ENCODE measurements at places on chromosomes 5 and 9.

DNA sequence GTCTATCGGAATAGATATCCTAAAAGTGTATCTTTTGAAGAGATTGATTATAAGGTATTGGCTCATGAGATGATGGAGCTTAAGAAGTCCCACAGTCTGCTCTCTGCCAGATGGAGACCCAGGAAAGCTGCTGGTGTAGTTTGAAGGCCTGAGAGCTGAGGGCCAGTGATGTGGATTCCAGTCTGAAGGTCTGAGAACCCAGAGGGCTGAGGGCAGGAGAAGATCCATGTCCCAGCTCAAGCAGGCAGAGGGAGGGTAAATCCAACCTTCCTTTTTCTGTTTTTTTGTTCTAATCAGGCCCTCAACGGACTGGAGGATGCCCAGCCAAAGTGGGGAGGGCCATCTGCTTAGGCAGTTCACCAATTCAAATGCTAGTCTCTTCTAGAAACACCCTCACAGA lies 11.0 kb upstream of the ABL1 start:
- no peak for DNase-seq

DNA sequence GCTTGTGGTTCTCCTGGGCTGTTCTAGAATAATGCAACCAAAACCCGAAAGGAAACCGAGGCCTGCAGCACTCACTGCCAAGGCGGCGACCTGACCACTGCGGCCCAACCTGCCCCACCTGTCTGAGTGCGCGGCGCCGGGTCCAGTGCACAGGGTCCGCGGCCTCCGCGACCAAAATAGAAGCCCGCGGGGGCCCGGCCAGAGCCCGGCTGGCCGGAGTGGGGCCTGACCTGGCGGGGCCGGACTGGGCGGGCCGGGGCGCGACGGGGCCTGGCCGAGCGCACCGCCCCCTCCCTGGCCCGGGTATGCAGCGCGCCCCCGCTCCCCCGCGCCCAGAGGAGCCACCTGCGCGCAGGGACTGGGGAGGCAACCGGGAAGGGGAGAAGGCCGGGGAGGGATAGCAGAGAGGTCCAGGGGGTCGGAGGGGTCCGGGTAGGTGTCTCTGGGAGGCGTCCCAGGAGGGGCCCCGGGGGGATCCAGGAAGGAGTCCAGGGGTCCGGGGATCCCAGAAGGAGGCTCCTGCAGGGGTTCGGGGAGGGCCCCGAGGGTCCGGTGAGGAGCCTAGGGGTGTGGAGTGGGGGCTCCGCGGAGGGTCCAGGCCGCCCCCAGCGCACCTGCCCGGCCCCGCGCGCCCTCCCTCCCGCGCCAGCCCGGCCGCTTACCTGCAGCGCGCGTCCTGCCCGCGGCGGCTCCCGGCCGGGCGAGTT lies 503 bp downstream of the SEMA4D start:
- no peak for DNase-seq

DNA sequence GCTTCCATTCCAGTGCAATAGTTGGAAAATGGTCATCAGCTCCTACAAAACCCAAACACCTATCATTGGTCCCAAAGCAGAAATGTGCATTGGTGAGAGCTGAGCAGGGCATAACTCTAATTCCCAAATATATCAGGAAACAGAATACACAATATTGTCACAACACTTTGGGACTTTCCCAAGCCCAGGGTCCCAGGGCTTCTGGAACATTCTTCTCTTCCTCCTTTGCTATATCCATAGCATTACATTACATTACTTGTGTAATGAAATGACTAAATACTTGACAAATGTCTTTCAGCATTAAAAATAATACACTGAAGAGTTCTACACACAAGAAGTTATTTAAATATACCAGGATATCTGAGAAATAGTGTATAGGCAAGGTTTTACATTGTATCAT lies 45.6 kb downstream of the LIX1 start:
- DNase-seq: no peak

DNA sequence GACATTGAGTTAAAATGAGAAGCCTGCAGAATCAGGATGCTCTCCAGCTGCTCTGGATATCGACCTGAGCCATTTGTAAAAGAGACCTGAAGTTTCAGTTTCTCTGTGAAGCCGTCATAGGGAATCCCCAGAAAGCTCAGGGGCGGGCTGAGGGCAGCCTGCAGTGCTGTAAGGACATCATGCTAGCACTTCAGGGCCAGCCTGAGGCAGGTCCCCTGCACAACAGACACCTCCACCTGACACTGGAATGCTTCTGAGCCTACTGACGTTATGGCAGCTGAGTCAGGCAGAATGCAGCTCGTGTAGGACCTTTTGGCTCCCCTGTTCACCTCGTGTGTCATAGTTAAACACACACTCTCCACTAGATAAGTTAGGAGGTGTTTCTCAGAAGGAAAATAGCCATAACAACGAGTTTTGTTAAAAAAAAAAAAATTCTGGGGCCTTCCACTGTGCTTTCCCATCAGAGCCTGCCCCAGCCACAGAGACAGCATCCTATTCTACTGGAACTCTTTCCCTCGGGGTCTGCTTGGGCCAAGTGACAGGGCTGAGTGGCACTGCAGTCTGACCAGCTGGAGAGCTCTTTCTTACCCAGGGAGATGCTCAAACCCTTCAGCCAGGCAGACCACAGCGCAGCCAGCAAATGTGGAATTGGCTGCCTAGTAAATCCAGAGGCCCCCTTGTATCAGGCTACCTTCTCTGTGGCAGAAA lies 354.9 kb downstream of the DIRAS2 start:
- DNase-seq: peak; percentile 32

DNA sequence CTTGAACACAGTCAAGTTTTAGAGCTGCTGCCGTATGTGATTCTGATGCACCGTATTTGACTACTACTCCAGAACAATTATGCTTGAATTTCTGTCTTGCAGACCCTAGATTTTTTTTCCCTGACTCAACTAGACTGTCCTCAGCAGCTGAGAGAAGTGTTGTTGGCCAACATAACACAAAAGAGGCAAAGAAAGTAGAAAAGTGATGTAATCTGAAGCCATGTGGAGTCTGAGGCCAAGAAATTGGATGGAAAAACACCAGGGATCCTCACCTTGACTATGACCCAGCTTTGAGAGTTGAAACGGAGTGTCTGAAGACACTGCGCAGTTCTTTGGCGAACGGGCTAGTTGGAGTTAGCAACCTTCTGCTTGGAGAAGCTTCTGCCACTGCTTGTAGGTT lies 36.3 kb upstream of the FGF1 start:
- no peak for DNase-seq
